ENCODE measurements at places on chromosomes 2 and 18. TPM values are rescaled to one million over a fixed set of nuclear protein-coding genes. Genes with fewer than 3 reads are reported as not detected.

CHPF gene
- 168 TPM for total RNA-seq

IL1RL1 gene
- 0.56 TPM for total RNA-seq

KIAA1328 gene
- total RNA-seq, result 3.0 TPM

IL36A gene
- total RNA-seq, result not detected

ICA1L gene
- 1.1 TPM for total RNA-seq

CLHC1 gene
- total RNA-seq, result 0.74 TPM

MAL gene
- total RNA-seq, result 6.1 TPM
